ENCODE measurements at places on chromosomes 5 and 9. TPM values are rescaled to one million over a fixed set of nuclear protein-coding genes. Genes with fewer than 3 reads are reported as not detected.

Gene CBY3
- polyA plus RNA-seq, result not detected

Gene TEX48
- not detected for polyA plus RNA-seq

Gene CDC20B
- not detected for polyA plus RNA-seq

Gene XPA
- 31.2 TPM for polyA plus RNA-seq

Gene RAB24
- polyA plus RNA-seq, result 52.4 TPM

Gene SPINK6
- polyA plus RNA-seq, result not detected

Gene ZNF367
- polyA plus RNA-seq, result 1.2 TPM

Gene THBS4
- polyA plus RNA-seq, result not detected

DNA sequence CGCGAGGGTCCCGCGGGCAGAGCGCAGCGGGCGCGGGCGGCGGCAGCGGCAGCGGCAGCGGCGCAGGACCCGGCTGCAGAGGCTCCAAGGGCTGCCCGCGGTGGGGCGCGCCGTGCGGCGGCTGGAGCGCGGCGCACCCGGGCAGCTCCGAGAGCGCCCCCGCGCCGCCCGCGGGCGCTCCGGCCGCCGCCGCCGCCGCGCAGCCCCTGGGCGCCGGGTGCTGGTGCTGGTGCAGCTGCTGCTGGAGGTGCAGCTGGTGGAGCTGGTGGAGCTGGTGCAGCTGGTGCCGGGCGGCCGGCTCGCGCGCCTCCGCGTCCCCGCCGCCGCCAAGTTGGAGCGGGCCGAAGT lies 644 bp downstream of the IER5L start:
- DNase-seq, result no peak
- no peak overlapping the region for H3K27ac ChIP-seq
- H3K36me3 ChIP-seq, result no peaks in the 10 kb centered on the region
- peaks cover 5% of the 10 kb centered on the region for H3K4me1 ChIP-seq

DNA sequence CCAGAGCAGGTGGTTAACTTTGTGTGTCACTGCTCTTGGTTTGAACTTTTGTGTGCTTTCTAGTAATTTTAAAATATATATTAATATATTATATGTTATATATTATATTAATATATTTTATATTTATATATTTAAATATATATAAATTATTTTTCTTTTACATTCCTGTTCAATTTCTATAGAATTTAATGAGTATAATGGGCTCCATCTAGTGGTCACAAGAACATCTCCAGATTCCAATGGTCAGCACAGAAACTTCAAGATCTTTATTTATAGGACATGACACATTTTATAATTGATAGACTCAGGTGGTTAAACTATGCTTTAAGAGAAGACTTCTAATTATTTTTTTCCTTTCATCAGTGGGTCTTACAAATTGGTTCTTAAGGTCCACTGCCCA lies 39.1 kb downstream of the COL23A1 start:
- H3K4me3 ChIP-seq, result no peak overlapping the region
- no peak overlapping the region for H3K27ac ChIP-seq
- no peaks in the 10 kb centered on the region for H3K36me3 ChIP-seq
- H3K27me3 ChIP-seq, result peaks cover 26% of the 10 kb centered on the region

- peaks cover 31% of the 10 kb centered on the region for H3K36me3 ChIP-seq
- no peak for DNase-seq
- no peak overlapping the region for H3K4me3 ChIP-seq
- no peaks in the 10 kb centered on the region for H3K27me3 ChIP-seq
Measured at GRCh38 chr9:97373331-97373730, 38.6 kb upstream of the TDRD7 start.

DNA sequence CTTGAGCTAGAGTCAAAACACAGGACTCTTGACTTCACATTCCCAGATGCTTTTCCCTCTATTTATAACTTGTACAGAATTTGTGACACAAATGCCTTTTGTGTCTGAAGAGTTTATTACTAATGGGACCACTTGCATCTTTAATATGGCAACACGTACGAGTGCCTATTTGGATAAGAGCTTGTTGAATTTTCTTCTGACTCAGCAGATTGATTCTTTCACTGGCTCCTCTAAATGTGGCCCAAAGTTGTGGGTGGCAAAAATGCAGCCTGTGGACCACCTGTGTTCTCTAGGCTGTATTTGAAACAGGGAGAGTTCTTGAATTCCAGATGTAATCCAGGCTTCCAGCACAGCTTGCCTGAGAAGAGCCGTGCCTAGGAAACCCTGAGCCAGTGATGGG lies 34.1 kb upstream of the ERCC6L2 start:
- H3K27me3 ChIP-seq, result no peaks in the 10 kb centered on the region
- no peaks in the 10 kb centered on the region for H3K4me1 ChIP-seq
- H3K27ac ChIP-seq, result no peak overlapping the region
- no peak for DNase-seq
- H3K36me3 ChIP-seq, result no peaks in the 10 kb centered on the region

GRCh38 chr9:116233160-116233530 lies 79.6 kb downstream of the PAPPA start:
- no peak overlapping the region for H3K27ac ChIP-seq
- no peaks in the 10 kb centered on the region for H3K36me3 ChIP-seq
- no peaks in the 10 kb centered on the region for H3K4me1 ChIP-seq
- H3K4me3 ChIP-seq, result no peak overlapping the region

DNA sequence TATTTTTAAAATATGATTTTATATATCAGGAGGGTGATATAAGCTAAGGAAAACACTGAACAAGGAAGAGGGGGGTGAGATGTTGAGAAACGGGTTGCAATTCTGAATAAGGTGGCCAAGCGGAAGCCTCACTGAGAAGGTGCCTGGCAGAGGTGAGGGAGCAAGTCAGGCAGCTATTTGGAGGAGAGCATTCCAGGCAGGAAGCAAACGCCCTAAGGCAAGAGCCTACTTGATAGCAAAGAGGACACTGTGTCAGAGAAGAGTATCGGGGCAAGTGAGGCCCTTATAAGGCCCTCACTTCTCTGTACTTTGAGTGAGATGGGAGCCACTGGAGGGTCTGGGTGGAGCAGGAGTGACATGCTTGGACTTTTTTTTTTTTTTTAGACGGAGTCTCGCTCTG lies 8.0 kb upstream of the CTNNA1 start:
- no peaks in the 10 kb centered on the region for H3K36me3 ChIP-seq
- DNase-seq, result no peak

GRCh38 chr9:12695474-12695873 lies 2.3 kb downstream of the TYRP1 start:
- DNase-seq, result no peak
- H3K27ac ChIP-seq, result no peak overlapping the region
- no peaks in the 10 kb centered on the region for H3K4me1 ChIP-seq
- H3K27me3 ChIP-seq, result no peaks in the 10 kb centered on the region

DNA sequence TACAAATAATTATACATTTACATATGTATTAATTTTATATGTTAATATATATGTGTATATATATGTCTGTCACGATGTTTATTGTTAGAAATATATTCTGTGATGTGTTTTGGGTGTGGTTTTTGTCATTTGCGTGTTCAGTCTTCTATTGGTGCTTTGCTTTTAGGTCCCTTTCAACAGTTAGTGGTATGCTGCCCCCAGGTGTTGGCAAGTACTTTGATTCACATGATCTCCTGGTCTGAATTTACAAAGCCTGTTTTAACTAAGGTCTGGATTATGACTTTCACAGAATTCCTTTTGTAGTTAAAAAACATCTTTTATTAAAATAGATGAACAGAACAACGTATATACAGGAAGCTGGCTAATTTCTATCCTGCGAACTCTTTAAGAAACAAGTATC lies 271.5 kb downstream of the CCDC171 start:
- H3K27ac ChIP-seq, result no peak overlapping the region
- no peaks in the 10 kb centered on the region for H3K4me1 ChIP-seq
- no peaks in the 10 kb centered on the region for H3K36me3 ChIP-seq
- no peak for DNase-seq
- H3K27me3 ChIP-seq, result no peaks in the 10 kb centered on the region

- H3K4me3 ChIP-seq, result no peak overlapping the region
- no peaks in the 10 kb centered on the region for H3K36me3 ChIP-seq
- H3K27me3 ChIP-seq, result peaks cover 2% of the 10 kb centered on the region
- H3K27ac ChIP-seq, result no peak overlapping the region
- DNase-seq, result no peak
Measured at GRCh38 chr9:4024281-4024777, 275.5 kb downstream of the GLIS3 start.

GRCh38 chr9:12162181-12162815 lies 530.9 kb upstream of the TYRP1 start:
- no peak for DNase-seq
- no peaks in the 10 kb centered on the region for H3K27me3 ChIP-seq
- H3K4me1 ChIP-seq, result no peaks in the 10 kb centered on the region

DNA sequence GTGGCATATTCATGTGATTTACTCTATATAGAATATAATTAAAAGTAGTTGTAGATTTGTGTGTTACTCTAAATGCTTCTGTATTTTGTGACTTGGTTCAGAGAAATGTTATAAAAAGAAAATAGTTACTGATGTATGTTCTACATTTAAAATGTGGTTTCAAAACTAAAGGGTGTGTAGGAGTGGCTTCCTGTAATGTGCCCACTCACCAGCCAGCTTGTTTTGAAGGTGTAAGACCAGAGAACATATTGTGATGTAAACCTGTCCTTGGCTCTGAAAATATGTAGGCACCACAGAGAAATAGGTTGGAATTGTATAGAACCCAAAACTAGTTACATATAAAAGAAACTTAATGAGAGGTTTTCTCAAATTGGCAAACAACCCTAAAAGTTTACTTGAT lies 51.2 kb upstream of the ARRDC3 start:
- no peaks in the 10 kb centered on the region for H3K27me3 ChIP-seq
- H3K4me1 ChIP-seq, result no peaks in the 10 kb centered on the region
- peak overlapping the region; percentile 67 for H3K27ac ChIP-seq
- no peak for DNase-seq
- peaks cover 1% of the 10 kb centered on the region for H3K36me3 ChIP-seq

GRCh38 chr5:111929261-111929660 lies 172.3 kb upstream of the NREP start:
- no peaks in the 10 kb centered on the region for H3K4me1 ChIP-seq
- no peak for DNase-seq
- no peaks in the 10 kb centered on the region for H3K36me3 ChIP-seq
- H3K27ac ChIP-seq, result no peak overlapping the region
- no peaks in the 10 kb centered on the region for H3K27me3 ChIP-seq
- no peak overlapping the region for H3K4me3 ChIP-seq

DNA sequence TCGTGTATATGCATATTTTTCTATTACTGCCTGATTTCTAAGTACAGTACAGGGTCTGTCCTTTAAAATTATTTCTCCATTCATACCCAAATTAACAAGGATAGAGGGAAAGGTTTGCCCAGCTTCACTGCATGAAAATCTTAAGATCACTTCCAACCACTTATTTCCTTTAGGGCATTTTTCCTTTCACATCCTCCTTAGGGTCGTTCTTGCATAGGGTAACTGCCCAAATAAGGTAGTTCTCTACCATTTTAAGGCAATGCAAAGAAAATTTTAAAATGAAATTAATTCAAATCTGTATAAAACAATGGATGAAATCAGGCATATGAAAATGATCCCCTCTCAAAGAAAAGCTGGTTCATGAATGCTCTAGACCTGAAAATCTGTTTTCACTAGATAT lies 4.1 kb upstream of the CDC20B start:
- peak overlapping the region; percentile 62 for H3K4me3 ChIP-seq
- peaks cover 38% of the 10 kb centered on the region for H3K4me1 ChIP-seq
- H3K27me3 ChIP-seq, result peaks cover 74% of the 10 kb centered on the region
- peaks cover 16% of the 10 kb centered on the region for H3K36me3 ChIP-seq
- no peak overlapping the region for H3K27ac ChIP-seq

GRCh38 chr9:134407121-134407779 lies 81.0 kb downstream of the RXRA start:
- peak; percentile 87 for DNase-seq
- H3K27me3 ChIP-seq, result no peaks in the 10 kb centered on the region
- H3K27ac ChIP-seq, result peak overlapping the region; percentile 93
- peak overlapping the region; percentile 83 for H3K4me3 ChIP-seq
- peaks cover 64% of the 10 kb centered on the region for H3K4me1 ChIP-seq

DNA sequence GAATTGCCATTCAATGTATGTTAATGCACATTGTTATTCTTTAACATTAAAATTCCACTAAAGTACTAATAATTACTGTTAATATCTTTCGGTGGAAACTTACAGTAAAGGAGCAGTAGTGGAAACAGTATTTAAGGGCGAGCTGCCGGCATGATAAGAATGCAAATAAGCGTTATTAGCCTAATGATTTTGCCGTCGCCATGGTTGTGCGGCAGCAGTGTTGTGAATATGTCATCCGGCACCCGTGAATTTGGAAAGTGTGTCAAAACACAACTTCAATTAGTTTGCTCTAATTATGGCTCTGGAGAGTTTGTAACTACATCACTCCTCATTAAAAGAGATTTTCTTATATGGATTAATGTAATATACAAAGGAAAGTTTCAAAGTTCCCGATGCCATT lies 81.4 kb downstream of the MVB12B start:
- no peak overlapping the region for H3K4me3 ChIP-seq
- no peaks in the 10 kb centered on the region for H3K27me3 ChIP-seq
- DNase-seq, result no peak
- no peak overlapping the region for H3K27ac ChIP-seq
- no peaks in the 10 kb centered on the region for H3K36me3 ChIP-seq
- peaks cover 25% of the 10 kb centered on the region for H3K4me1 ChIP-seq

GRCh38 chr5:168147106-168147505 lies 144.3 kb upstream of the WWC1 start:
- no peak overlapping the region for H3K4me3 ChIP-seq
- no peak overlapping the region for H3K27ac ChIP-seq
- H3K36me3 ChIP-seq, result no peaks in the 10 kb centered on the region
- H3K27me3 ChIP-seq, result no peaks in the 10 kb centered on the region

DNA sequence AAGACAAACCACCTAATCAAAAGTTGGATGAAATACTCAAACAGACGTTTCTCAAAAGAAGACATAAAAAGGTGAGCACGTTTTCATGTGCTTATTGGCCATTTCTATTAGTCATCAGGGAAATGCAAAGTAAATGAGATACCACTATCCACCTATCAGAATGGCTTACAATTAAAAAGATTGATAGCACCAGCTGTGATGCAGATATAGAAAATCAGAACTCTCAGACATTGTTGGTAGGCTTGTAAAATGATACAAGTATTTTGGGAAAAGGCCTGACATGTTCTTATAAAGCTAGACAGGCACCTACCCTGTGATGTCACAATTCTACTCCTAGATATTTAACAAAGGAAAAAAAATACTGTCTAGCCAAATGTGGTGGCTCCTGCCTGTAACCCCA lies 44.0 kb upstream of the SLC30A5 start:
- peaks cover 13% of the 10 kb centered on the region for H3K27me3 ChIP-seq
- no peaks in the 10 kb centered on the region for H3K4me1 ChIP-seq
- DNase-seq, result no peak
- no peak overlapping the region for H3K27ac ChIP-seq

GRCh38 chr9:134217431-134218210 lies 53.3 kb upstream of the RNU6ATAC start:
- no peak overlapping the region for H3K4me3 ChIP-seq
- H3K27me3 ChIP-seq, result peaks cover 13% of the 10 kb centered on the region
- H3K4me1 ChIP-seq, result peaks cover 11% of the 10 kb centered on the region
- no peaks in the 10 kb centered on the region for H3K36me3 ChIP-seq
- no peak for DNase-seq
- H3K27ac ChIP-seq, result no peak overlapping the region
